ENCODE measurements at places on chromosomes 2 and 18.

- DNase-seq: no peak
Measured at GRCh38 chr2:43131890-43132682, 94.3 kb downstream of the ZFP36L2 start.

DNA sequence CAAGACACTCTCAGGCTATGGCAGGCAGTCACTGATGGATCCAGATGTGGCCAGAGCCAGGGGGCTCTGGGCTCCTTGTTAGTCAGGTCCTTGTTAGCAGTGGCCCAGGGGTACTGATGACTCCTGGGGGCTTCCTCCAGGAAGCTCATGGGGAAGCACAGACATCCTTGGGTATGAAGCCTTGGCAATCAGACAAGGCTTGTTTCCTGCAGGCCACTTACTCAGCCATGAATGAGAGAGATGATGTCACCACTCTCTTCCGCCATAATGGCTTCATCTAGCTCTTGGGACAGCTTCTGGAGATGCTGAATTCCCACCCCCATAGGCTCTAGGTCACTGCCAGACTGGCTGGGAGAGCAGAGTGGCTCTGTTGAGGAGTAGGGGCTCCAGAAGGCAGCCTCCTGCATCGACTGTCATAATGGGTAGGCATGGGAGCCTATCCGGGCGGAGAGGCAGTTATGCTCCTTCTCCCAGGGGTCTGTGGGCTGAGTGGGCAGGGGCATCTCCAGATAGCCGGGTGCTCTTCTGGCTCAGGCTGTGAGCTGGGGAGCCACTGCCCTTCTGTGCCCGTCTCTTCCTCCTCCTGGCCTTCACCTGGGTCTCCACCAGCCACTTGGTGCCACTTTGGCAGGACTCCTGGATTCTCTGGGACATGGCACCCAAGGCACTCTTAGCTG, 40.2 kb upstream of the BMPR2 start:
- DNase-seq: peak; percentile 70

DNA sequence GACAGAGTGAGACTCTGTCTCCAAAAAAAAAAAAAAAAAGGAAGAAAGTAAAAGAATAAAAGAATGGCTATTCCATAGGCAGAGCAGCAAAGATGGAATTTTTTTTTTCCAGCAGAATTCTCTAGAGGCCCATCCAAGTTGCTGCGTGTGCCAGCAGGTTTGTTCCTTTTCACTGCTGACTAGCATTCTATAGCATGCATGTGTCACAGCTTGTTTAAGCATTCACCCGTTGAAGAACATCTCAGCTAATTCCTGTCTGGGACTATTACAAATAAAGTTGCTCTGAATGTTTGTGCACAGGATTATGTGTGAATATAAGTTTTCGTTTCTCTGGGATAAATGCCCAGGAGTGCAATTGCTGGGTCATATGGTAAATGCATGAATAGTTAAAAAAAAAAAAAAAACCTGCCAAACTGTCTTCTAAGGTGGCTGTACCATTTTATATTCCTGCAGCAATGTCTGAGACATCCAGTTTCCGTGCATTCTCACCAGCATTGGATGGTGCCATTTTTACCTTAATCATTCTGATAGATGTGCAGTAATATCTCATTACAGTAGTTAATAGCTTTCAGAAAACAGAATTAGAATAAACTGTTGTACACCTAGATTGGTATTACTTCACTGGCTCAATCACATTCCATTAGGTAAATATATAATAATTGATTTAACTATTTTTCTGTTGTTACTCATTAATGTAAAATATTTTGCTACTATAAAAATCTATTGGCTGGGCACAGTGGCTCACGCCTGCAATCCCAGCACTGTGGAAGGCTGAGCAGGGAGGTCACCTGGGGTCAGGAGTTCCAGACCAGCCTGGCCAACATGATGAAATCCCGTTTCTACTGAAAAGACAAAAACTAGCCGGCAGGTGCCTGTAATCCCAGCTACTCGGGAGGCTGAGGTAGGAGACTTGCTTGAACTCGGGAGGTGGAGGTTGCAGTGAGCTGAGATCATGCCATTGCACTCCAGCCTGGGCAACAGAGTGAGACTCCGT, 47.5 kb upstream of the ASAP2 start:
- DNase-seq: no peak

GRCh38 chr2:127485051-127485693, 41.1 kb downstream of the IWS1 start:
- no peak for DNase-seq

- no peak for DNase-seq
Measured at GRCh38 chr18:77009675-77010074, 122.9 kb downstream of the MBP start.

- DNase-seq: no peak
Measured at GRCh38 chr2:226631187-226631586, 168.4 kb downstream of the IRS1 start.

GRCh38 chr18:75124991-75125381, 84.0 kb downstream of the PTGR3 start:
- DNase-seq: no peak

GRCh38 chr2:105712166-105712915, 32.4 kb upstream of the NCK2 start:
- no peak for DNase-seq

DNA sequence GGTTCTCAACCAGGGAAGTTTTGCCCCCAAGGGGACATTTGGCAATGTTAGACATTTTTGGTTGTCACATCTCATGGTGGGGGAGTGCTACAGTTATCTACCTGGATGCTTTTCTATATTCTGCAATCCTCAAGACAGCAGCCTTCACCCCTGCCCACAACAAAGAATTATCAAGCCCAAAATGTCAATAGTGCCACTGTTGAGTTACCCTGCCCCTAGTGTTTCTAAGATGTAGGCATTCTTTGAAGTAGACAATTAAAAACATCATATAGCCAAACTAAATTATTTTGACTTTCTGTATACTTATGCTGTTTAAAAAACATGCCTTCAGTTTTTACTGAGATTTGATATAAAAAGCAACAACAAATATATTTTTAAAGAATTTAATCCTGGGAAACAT, 48.0 kb downstream of the ABI2 start:
- no peak for DNase-seq

DNA sequence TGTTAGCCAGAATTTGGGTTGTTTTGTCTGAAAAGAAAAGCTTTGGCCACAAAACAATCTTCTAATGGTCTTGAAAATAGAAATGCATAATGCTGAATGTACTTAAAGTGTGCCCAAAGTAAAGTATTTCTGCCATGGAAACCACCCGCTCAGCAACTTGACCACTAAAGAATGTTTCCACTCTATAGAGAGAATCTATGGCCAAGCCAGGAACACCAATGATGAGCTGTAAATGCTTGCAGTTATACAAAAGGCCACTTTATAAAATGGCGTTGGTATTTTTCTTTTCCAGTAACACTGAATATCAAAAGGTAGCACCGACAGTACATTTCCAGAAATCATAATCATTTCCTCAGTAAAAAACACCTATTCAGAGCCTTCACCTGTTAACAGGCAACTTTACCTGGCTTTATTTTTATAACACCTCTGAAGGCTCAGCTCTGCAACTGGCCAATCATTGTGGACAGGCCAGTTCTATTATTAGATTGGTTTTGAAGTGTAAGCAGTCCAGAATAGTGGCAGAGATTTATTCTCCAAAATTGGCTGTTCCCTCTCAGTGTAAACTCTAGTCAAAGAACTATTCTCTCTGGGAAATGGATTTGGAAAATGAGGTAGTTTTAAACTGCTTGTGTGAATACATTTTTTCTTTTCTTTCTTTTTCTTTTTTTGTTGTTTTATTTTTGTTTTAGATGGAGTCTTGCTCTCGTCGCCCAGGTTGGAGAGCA, 36.1 kb downstream of the SLC40A1 start:
- no peak for DNase-seq

GRCh38 chr2:207505171-207505570, 24.6 kb upstream of the CREB1 start:
- no peak for DNase-seq

GRCh38 chr2:105804266-105804665, 59.6 kb downstream of the NCK2 start:
- DNase-seq: no peak

DNA sequence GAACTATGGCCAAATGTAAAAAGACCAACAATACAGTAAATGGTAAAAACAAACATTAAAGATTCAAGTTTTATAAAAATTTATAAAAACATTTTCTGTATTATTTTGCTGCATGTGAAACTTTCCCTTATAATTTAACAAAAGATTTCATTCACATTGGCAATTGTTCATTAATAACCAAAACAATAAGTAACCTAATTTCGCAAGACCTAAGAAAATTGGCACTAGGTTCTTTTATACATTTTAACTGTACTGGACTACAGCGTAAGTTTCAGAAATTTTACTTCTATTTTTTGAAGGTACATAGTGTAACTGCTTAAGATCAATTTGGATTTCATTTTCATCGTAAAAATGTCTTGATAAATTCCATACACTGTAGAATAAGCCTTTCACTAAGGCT, 77.2 kb downstream of the FANCL start:
- DNase-seq: no peak

DNA sequence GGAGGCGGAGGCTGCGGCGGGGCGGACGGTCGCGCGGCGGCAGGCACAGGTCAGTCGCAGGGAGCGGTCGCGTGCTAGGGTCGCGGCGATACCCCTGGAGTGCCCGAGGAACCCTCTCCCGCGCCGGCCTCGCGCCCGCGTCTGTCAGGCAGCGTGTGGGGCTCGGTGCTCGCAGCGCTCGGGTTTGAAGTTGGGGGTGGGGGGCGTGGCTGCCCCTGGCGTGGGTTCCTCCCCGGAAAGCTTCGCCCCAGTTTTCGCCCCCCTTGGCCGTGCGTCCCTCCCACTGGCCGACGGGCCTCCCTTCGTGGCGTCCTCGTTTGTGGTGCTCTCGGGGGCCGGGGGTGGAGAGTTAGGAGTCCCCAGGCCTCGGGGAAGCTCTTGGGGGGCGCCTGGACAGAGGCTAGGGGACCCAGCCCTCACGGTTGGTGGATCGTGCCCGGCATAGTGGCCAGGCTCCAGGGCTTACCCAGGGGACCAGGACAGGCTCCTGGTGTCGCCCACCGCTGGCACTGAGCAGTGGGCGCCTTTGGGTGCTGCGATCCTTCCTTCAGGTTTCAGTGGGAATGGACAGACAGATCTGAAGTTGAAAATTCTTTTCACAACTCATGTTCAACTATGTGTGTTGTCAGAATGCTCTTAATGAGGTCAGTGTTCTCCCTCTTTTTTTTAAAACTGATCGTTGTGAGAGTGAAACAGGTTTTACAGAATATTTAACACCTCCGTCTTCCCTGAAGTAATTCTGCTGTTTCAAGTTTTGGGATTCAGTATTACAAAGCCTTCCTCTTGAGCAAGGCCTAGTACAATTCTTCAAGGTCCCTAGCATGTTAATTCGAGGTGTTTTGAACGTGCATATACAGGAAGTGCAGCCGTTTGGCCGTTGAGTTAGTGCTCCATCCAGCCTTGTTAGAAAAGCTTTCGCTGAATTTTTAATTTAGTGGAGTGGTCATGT, 604 bp downstream of the RALBP1 start:
- DNase-seq: peak; percentile 39

- no peak for DNase-seq
Measured at GRCh38 chr18:38475686-38476085, 910.1 kb upstream of the CELF4 start.

GRCh38 chr2:47239119-47239969, 84.2 kb upstream of the STPG4 start:
- no peak for DNase-seq

DNA sequence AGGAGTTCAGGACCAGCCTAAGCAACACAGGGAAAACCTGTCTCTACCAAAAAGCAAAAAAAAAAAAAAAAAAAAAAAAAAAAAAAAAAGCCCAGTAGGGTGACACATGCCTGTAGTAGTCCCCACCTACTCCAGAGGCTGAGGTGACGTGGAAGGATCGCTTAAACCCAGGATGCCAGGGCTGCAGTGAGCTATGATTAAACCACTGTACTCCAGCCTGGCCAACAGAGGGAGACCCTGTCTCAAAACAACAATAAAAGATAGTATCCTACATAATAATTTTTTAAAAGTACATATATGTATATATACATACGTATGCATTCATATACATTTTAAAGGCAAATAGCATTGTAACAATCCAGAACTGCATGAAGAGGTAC, 51.7 kb downstream of the SOS1 start:
- peak; percentile 26 for DNase-seq

DNA sequence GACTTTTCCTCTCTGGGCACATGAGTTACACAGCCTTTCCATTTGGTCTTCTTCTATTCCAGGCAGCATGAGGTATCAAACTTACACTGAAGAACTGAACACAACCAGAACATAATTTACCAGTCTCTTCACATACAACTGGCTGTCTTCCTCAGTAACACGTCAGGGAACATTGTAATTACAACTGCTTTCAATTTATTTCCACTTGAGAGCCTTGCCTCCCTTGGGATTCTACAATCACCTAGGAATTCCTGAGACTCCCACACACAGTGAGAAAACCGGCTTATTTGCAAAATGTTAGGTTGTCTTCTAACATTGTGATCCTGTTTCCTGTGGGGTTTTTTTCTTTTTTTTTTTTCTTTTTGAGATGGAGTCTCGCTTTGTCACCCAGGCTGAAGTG, 149.9 kb downstream of the TMX3 start:
- no peak for DNase-seq

GRCh38 chr2:189308056-189308790, 128.7 kb upstream of the COL5A2 start:
- no peak for DNase-seq

DNA sequence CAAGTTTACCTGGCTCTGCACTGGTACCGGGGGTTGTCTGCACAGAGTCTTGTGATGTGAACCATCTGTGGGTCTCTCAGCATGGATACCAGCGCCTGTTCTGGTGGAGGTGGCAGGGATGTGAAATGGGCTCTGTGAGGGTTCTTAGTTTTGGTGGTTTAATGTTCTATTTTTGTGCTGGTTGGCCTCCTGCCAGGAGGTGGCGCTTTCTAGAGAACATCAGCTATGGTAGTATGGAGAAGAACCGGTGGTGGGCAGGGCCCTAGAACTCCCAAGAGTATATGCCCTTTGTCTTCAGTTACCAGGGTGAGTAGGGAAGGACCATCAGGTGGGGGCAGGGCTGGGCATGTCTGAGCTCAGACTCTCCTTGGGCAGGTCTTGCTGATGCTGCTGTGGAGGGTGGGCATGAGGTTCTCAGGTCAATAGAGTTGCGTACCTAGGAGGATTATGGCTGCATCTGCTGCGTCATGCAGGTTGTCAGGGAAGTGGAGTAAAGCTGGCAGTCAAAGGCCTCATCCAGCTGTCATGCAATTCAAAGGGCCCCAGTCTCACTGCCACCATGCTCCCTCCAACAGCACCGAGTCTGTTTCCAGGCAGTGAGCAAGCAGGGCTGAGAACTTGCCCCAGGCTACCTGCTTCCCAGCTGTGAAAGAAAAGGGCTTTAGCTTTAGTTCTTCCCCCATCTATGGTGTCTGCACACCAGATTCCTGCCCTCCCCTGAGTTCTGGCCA, 278.0 kb downstream of the METTL4 start:
- DNase-seq: no peak

DNA sequence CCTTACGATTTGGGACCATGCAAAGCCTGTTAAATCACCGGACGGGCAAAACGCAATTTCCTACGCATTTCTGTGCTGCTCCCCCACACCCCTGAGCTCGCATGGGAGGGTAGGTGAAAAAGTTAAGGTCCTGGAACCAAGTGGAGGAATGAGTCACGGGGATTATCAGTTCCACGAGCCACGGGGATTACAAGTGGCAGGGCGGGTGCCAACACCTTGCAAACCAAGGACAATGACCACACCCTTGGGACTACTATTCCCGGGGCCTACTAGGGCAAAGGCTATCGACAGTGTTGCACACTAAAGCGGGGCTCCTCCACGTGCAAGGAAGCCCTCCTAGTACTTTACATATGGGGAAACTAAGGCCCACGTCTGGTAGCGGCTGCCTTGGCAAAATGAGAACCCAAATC, 447 bp downstream of the RETSAT start:
- DNase-seq: peak; percentile 6

- DNase-seq: no peak
Measured at GRCh38 chr2:8159966-8160603, 521.8 kb upstream of the ID2 start.

GRCh38 chr2:96143848-96144480, 1.3 kb downstream of the DUSP2 start:
- no peak for DNase-seq

All from IMR-90 (cell line).